ENCODE measurements at places on chromosomes 1 and 21.

DNA sequence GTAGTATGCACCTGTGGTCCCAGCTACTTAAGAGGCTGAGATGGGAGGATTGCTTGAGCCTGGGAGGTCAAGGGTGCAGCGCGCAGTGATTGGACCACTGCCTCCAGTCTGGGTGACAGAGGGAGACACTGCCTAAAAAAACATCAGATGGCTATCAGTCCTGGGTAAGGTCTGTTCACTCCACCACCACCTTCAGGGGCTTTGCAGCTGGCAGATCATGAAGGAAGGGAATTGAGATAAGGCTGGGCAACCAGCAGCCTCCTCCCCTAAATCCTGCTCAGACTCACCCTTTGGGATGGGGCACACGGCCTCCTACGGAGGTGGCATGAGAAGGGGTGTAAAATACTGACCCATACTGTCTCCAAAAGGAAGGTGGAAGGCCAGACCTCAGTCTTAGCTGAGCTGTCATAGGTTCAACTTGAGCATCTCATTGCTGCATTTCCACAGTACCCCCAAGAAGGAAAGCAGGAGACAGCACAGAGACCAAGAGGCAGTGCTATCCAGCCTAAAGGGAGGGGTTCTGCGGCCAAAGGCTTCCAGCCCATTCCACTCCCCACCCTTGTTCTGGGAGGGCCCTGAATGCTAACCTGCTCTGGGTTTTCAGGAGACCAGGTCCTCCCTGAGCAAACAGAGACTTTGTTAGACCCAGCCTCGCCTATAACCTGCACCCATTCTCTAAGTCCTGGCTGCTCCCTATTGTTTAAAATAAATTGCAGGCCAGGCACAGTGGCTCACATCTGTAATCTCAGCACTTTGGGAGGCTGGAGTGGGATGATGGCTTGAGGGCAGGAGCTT lies 13.7 kb downstream of the SLC45A3 start:
- DNase-seq = no peak

DNA sequence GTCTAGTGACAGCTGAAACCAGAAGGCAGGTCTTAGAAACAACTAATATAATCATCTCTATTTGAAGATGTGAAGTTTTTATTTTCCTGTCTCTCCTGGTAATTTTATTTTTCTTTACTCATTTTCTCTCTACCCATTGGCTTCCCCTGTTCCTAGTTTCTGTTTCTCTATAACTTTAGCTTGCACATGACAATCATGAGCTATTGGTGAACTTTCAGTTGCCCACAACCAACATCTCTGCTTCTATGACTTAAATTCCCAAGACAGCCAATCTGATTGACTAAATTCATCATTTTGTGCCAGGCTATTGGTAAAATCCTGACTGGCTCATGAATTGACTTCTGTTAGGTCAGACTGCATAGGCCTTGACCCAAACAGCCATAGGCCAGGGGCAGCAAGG lies 13.7 kb upstream of the ACADM start:
- DNase-seq = no peak

GRCh38 chr1:232432313-232432712 lies 197.6 kb downstream of the SIPA1L2 start:
- DNase-seq = no peak

GRCh38 chr1:152461544-152461943 lies 47.5 kb upstream of the CRNN start:
- DNase-seq = peak; percentile 22

- no peak for DNase-seq
Measured at GRCh38 chr1:12015001-12015491, 4.3 kb upstream of the MIIP start.

DNA sequence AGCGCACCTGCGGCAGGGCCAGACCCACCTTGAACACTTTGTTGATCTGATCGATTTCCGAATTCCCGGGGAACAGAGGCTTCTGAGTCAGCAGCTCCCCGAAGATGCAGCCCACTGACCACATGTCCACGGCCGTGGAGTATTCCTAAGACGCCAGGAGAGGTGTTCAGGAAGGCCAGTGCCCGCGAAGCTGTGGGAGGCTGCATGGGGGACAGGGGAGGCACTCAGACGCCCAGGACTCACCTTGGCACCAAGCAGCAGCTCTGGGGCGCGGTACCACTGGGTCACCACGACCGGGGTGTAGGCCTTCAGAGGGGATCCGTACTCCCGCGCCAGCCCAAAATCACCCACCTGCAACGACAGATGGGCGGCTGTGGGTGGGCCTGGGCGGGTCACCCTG lies 11.2 kb upstream of the SLC35E2B start:
- DNase-seq = no peak

DNA sequence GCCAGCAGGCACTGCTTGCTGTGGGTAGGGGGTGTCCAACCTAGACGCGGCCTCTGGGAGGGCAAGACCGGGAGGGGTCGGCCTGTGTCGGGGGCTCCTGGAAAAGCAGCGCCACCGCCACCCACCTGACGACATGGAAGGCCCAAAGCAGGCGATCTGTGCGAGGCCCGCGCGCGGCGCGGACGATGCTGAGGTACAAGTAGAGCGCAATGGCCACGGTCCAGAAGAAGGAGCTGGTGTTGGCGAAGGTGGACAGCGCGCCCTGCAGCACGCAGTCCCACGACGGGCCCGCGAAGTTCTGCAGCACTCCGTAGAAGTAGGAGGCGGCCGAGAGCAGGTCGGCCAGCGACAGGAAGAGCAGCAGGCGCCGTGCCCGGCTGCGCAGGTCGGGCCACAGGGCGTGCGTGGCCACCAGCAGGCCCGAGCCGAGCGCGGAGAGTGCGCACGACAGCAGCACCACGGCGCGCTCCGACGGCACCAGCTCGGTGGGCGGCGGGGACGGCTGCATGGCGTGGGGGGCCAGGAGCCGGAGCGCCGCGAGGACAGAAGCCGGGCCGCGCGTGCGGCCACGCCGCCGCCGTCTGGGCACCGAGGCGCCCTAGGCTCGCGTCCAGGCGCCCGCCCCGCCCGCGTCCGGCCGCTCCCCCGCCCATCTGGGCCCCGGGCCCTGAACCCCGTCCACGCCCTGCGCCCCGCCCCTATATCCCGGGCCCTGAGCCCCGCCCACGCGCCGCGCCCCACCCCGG lies at the start of gene GPR157:
TSS of gene GPR157 (minus strand) at position 583 of the 746 bp plus-strand sequence. CDS start at position 508, 75 bp downstream.
- DNase-seq = peak; percentile 71

GRCh38 chr21:44370027-44370735 lies 16.8 kb downstream of the TRPM2 start:
- peak; percentile 76 for DNase-seq

DNA sequence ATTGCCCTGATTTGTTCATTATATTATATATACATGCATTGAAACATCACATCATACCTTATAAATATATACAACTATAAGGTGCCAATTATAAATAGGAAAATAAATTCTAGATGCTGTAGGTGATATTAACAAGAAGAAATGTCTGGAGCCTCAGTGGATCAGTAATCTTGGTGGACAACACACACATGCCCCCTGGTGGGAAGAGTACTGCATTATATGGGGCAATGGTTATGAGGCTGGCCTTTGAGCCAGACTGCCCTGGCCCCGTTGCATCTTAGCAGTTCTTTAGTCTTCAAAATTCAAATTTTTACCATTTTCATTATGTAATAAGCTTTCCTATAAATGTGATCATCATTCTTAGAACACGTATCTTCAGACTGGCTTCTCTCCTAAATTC lies 335.0 kb upstream of the GREM2 start:
- DNase-seq = no peak

GRCh38 chr1:9289090-9289534 lies 3.6 kb upstream of the SPSB1 start:
- DNase-seq = no peak

GRCh38 chr1:22796642-22797041 lies 86.0 kb downstream of the EPHB2 start:
- DNase-seq = no peak

DNA sequence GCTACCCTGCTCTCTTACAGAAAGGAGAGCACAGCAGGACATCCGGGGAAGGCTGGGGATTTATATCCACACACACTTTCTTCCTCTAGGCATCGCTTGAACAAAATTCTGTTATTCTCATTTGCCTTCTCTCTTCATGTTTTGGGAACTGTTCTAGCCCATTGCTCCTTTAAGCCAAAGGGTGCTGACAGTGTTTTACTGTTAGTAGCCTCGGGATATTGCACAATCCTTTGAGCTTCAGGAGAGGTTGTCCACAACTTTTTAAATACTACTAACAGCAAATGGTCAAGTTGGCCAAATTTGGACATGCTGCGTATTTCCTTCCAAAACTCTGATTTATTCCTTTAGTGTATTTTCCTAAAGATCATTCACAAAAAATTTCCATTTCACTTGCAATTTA lies 579.2 kb upstream of the RGS18 start:
- no peak for DNase-seq

GRCh38 chr1:232213928-232214327 lies 416.0 kb downstream of the SIPA1L2 start:
- no peak for DNase-seq

DNA sequence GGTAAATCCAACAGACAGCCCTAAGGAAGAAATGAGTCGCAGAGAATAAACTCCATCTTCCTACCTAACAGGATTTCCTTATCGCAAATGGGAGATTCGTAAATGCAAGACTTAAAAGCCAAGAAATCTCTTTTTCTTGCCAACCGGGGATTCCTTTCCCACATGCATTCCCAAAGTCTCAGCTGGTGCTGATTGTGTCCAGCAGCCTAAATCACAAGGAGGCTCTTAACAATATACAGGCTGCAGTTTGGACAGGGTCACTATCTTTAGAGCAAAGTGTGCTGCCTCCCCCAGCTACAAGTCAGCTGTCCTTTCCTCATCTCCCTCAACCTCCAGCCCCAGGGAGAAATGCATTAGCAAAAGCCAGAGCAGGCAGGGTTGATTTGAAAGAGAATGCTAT lies 189.8 kb upstream of the PLXNA2 start:
- no peak for DNase-seq

GRCh38 chr1:161702250-161702649 lies 4.8 kb upstream of the FCRLA start:
- DNase-seq = peak; percentile 83

GRCh38 chr1:88730132-88730675 lies 46.1 kb downstream of the PKN2 start:
- DNase-seq = no peak

DNA sequence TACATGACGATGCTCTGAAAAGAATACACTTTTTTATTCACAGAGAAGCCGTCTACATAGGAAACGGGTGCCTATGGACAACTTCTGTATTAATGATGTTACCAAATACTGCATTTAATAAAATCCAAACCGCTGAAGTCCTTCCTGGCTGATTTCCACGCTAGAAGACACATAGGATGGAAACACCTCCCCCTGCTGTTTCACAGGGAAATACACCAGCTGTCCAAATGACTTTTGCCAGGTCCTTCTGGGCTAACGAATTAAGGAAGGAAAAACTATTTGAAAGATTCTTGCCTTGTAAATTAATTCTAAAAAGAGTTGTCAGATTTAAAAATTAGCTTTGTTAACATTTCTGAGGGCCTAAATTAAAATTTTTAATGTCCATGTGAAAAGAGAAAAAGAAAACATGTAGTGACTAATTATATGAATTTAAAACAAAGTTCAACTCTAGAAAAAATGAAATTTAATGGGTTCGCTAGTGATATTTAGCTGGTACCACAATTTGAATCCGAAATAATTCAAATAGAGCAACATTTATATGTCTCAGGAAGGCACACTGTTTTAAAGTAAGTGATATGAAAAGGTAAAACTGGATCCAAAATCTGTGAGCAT lies 146.0 kb downstream of the RERE start:
- peak; percentile 52 for DNase-seq

- no peak for DNase-seq
Measured at GRCh38 chr1:154607106-154607608, 829 bp downstream of the ADAR start.

DNA sequence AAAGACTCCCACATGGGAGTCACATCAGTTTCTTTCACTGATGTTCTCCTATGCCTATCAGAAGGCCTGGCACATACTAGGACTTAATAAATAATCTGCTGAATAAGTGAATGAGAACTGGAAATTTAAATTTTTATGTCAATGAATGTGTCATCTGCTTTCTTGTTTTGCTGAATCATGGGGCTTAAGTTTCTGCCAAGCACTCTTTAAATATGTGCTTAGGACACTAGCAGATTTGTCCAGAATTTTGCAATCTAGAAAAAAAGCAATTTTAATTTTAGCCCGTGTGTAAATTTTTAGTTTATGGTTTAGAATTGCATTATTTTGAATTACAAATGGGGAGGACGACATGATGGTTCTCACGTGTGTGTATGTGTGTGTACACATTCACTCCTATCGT lies 803.1 kb downstream of the USP25 start:
- no peak for DNase-seq

- DNase-seq = no peak
Measured at GRCh38 chr1:96804648-96805047, 83.1 kb downstream of the PTBP2 start.

DNA sequence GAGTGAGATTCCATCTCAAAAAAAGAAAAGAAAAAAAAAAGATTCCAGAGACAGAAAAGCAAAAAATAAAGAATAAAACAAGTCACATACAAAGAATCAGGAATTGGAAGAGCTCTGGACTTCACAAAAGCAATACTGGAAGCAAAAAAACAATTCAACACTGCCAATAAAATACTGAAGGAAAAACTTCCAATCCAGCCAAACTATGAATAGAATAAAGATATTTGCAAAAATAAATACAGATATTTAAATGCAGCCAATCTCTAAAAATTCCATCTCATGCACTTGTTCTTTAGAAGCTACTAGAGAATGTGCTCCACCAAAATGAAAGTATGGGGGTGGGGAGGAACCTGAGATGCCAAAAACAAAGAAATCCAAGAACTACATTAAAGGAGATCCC lies 29.4 kb upstream of the RBM34 start:
- DNase-seq = no peak

GRCh38 chr21:37220433-37220980 lies 46.6 kb downstream of the VPS26C start:
- DNase-seq = peak; percentile 28
